ENCODE measurements at places on chromosomes 2 and 18.

GRCh38 chr18:23870676-23871380 is 143.7 kb upstream of the TTC39C start:
- DNase-seq = no peak

DNA sequence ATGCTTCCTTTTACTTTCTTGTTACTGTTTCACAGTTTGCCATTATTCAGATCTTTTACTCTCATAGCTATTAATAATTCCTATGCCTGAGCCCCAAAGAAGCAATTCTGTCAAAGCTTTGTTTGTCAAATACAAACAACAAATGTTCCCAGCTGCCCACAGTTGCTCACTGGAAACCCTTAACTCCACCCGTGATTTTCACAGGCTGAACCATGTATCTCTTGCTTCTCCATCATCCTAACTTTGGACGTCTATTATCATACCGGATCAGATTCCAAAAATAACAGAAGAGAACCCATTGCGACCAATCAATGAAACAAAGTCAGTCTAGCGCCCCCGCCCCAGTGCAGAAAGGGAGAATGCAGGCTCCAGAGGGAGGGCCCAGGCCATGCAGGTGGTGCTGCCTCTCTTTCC is 24.2 kb downstream of the COLEC12 start:
- no peak for DNase-seq

- DNase-seq = no peak
Measured at GRCh38 chr2:159855557-159856061, 57.6 kb upstream of the CD302 start.

DNA sequence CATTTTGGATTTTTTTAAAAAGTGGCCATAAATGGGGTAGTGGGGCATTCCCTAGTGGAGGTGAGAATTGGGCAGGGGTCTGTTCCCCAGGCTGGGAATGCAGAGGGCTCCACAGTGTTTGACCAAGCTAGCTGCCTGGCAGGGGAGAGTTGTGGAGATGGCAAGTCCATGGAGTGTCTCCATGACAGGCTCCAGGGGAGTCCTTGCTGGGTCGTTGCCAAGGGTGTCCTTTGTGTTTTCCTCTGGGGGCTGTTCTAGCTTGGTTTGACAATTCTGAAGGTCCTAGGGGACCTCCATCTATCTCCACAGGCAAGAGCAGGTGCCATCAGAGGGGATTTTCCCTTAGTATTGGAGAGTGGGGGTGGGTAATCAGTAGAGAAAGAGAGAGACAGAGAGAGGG is 265.3 kb downstream of the DYSF start:
- no peak for DNase-seq

DNA sequence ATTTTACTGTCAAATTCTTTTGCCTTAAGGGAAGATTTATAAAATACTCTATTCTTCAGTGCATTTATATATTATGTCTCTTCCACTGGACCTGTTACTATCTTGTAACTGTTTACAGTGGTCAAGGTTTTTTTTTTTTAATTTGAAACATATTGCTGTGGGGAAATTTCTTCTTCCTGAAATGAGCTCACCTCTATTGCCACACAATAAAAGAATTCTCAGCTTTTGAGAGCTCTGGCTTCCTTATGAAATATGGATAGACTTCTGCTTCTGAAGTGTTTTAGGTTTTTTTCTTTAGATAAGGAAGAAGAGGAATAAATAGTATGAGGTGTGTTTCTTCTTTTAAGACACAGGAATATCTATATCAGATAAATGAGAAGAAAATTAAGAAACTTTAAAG is 7.7 kb downstream of the VRK2 start:
- DNase-seq = no peak

GRCh38 chr2:83959266-83959665 is 499.8 kb downstream of the SUCLG1 start:
- no peak for DNase-seq

- no peak for DNase-seq
Measured at GRCh38 chr2:6657855-6658254, 207.9 kb downstream of the CMPK2 start.

GRCh38 chr2:240435457-240435947 is at the start of gene GPC1:
GPC1 (plus strand) TSS chr2:240435663; CDS start chr2:240435919, 256 bp downstream.
- DNase-seq = peak; percentile 70

DNA sequence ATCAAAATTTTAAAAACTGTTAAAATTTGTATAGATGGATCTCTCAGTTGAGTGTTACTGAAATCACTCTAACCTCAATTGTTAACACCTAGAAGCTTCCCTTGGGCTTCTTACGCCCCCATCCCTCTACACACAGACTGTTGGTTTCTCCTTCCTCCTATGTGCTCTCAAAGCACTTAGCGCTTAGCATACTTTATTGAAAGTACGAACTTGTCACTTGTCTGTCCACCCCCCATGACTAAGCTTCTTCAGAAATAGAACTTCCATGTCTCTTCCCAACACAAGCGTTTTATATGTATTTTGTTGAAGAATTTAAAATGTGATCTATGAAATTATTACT is 441 bp downstream of the MPHOSPH10 start:
- DNase-seq = no peak

- no peak for DNase-seq
Measured at GRCh38 chr2:8850845-8851487, 13.6 kb upstream of the KIDINS220 start.

DNA sequence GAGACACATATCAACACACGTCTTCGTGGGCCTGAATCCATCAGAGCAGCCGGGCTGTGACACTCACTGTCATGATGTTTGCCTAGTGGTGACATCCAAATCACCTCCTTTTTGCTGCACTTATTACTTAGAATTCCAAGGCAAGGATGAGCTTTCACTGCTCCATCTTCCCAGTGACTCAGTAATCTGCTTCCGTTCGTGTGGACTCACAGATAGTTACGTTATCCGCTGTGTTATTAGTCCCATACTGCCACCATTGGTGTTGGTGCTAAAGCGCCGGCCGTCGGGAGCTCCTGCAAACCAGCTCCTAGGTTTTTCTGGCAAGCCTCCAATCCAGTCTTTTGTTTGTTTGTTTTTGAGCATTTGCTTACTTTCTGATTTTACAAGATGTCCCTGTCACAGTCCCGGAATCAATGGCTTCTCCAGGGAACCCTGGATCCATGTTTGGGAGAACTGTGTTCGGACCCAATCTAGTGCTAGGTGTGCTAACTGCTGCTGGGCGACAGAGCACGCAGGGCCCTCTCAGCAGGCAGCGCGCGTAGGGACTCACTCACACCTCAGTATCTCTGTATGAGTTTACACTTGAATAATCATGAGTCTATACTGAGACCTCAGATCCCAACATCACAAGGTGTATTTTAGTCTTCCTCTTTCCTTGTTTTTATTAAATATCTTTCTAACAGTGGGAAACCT is 42.6 kb downstream of the HDAC4 start:
- DNase-seq = no peak

- no peak for DNase-seq
Measured at GRCh38 chr2:10568736-10569432, 120.8 kb upstream of the ODC1 start.

- no peak for DNase-seq
Measured at GRCh38 chr18:49581371-49581770, 19.5 kb downstream of the LIPG start.

DNA sequence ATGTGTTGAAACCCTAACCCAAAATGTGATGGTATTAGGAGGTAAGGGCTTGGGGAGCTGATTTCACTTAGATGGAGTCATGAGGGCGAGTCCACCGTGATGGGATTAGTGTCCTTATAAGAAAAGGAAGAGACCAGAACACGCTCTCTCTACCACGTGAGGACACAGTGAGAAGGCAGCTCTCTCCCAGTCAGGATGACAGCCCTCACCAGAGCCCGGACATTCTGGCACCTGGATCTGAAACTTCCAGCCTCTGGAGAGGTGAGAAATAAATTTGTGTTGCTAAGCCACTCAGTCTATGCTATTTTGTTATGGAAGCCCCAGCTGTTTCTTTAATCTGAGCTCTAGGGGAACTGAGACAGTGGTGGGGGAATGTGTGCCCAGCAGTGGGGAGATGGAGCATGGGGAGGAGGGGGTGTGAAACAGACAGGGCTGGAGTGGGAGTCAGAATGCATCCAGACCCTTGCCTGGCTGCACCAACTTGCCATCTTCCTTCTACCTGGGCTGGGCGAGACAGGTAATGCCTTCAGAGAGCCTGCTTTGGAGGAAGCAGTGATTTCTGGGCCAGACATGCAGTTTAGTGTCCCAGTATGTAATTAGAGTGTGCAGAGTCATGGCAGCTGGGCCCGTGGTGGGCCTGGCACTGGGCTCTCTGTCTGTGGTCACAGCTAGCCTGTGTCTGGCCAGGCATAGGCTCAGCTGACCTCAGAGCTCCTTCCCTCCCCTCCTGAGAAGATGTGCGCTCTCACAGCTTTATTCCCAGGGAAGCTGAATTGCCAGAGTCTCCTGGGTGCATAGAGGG is 38.1 kb downstream of the RHOB start:
- DNase-seq = no peak

DNA sequence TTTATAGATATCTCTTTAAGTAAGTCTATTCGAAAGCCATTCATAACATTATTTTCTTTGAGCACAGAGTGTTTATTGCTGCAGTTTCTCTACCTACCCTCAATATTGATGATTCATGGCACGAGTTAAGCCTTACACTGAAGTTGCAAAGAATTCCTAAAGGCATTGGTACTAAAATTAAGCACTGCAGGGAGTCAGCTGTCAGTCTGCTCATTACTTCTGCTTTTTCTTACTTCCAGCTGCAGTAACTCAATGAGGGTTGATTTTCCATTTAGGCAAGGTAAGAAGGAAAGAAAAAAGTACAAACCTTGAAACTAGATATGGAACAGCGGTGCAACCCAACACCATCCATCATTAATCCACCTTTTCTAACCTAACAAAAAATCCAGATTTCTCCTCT is 65.2 kb downstream of the RNF152 start:
- DNase-seq = no peak

GRCh38 chr18:50312296-50313030 is 25.0 kb upstream of the CXXC1 start:
- DNase-seq = no peak

GRCh38 chr2:189959450-189959849 is 103.1 kb downstream of the MSTN start:
- no peak for DNase-seq

DNA sequence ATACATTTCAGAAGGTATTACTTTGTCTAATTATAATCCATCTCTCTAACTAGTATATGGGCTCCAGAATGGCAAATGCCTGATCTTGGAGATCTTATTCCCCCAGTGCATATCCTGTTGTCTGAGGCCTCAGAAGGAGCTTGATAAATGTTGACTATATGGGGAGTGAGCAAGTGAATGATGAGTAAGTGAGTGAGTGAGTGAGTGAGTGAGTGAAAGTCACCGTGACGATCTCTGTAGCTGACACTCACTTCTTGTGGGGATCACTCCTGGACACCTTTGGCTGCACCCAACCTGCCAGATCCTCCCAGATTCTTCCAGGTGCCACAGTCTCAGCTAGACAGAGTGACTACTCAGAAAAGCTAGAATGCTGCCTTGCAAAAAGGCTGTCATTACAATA is 2.8 kb downstream of the XDH start:
- no peak for DNase-seq

DNA sequence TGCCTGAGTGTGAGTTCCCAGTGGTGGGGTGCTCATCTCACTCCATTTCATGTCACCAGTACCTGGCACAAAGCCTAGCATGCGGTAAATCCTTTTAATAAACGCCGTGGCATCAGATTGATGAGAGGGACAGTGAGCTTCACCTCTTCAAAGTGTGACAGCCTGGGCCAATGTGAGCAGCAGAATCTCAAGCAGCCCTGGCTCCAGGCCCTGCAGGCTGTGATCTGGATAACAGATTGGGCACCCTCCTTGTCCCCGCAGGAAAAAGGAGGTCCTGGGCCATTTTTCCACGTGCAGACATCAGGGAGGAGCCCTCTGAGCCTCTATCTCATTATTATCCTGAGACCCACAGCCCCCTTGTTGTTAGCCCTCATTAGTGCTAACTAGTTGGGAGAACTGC is 34.8 kb downstream of the TET3 start:
- no peak for DNase-seq

- DNase-seq = no peak
Measured at GRCh38 chr18:41144441-41144840, 810.6 kb upstream of the PIK3C3 start.

DNA sequence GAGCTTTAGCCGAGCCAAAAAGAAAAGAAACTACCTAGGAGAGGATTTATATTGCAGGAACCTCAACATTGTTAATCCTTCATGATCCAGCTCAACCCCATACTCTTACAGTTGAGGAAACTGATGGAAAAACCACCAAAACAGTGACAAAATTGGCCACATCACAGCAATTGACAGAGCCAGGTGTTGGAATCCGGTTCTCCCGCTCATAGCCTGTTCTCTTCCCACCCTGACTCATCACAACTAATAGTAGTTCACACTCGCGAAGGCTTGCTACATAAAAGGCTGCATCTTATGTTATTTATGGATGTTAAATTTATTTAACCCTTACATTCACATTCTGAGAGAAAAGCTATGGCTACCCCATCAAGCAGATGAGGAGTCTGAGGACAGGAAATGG is 33.7 kb downstream of the SLC9A4 start:
- DNase-seq = no peak

- DNase-seq = no peak
Measured at GRCh38 chr18:23743733-23744333, 54.6 kb downstream of the LAMA3 start.

DNA sequence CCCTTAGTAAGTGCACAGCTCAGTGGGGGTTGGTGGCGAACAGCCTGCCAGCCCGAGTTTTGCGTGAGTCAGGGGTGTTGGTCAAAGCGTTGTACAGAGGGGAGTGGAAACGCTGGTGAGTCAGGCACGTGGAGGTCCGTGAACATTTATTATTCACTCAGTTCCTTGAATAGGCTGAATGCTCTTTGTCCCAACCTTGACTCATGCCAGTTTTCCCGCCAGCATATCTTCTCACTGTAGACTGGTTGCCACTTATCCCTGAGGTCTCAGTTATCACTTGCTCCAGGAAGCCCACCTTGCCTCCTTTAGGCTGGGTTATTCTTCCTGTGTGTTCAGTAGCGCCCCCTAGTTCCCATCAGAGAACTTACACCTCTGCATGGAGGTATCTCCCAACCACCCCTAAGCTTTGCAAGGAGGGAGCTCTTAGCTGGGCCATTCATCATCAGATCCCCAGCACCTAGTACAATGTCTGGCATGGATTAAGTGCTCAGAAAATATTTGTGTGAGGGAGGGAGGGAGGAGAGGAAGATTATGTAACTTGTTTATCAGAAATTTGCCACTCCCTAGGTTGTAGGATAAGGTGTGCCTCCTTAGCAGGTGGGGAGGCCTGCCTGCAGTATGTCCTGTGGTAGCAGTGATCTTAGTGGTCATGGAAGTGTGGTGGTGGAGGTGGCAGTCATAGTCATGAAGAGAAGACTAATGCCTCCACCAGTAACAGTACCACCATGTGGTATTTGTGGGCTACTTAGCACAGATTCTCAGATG is 72.1 kb downstream of the CABLES1 start:
- DNase-seq = no peak

Measured in stimulated activated CD4-positive, alpha-beta T cell treated with anti-CD3 and anti-CD28 coated beads, Interleukin-2, amount 100 ng/mL, for 24 hours (primary cell).